ENCODE measurements at places on chromosomes 11 and 22.
A peak's percentile ranks its signal among the peaks of the same experiment; 100 is the strongest.

- DNase-seq: no peak
Observed at GRCh38 chr22:35517769-35518530, 22.7 kb upstream of the RASD2 start.

DNA sequence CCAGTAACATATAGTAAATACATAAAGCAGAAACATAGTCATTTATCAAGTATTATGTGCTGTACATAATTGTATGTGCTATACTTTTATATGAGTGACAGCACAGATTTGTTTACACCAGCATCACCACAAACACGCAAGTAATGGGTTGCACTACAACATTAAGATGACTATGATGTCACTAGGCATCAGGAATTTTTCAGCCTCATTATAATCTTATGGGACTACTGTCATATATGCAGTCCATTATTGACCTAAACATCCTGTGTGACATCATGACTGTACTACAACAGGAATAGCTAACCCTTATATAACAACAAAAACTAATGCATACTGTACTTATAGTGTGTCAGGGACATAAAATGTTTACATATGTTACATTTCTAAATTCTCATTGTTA is 50.2 kb upstream of the IZUMO1R start:
- DNase-seq: no peak

- DNase-seq: no peak
Observed at GRCh38 chr11:121417055-121417551, 35.0 kb upstream of the SORL1 start.

DNA sequence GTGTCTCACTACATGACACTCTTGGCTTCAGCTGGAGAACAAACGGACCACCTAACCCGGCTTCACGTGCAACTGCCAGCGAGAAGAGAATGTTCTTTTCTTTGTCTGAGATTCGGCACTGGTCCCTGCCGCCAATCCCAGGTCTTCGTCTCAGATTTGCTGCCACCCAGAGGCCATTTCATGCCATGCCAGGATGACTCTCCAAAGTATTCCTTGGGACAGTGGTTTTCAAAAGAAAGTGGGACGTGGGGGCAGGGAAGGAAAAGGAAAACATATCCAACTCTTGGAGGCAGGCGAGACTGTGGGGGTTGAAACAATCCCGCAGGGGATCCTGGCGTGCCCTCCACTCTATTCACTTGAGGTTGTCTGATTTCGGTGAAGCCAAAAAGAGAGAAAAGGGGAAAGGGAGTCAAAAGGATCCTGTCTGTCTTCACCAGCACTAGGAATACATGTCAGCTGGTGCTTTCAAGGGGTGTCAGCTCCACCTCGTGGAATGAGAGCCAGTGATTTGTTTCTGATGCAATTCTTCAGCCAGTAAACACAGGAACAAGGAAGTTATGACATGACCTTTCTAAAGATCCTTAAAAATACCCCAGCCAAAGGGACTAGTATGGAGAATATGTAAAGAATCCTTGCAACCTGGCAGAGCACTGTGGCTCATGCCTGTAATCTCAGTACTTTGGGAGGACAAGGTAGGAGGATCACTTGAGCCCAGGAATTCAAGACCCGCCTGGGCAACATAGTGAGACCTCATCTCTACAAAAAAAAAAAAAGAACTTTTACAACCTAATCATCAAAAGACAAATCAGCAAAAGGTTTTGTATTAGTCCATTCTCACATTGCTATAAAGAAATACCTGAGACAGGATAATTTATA is 41.0 kb upstream of the APLNR start:
- peak; percentile 47 for DNase-seq

DNA sequence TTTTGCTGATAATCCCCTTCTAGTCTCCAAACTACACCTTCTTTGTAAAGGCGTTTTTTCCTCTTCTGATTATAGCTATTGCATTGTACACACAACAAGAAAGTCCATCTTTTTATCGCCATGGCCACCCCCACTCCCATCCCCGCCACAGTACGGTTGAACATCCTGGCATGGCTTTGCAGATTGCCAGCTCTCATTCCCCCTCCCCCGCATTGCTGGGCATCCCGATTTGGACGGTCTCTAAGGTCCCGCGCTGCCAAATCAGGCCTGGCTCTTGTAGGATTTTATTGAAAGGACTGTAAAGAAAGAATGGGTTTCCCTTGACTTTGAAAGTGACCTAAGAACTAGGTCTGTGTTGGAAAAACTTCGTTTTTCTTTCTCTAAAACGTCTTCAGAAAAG is 916 bp upstream of the SLC6A5 start:
- no peak for DNase-seq

DNA sequence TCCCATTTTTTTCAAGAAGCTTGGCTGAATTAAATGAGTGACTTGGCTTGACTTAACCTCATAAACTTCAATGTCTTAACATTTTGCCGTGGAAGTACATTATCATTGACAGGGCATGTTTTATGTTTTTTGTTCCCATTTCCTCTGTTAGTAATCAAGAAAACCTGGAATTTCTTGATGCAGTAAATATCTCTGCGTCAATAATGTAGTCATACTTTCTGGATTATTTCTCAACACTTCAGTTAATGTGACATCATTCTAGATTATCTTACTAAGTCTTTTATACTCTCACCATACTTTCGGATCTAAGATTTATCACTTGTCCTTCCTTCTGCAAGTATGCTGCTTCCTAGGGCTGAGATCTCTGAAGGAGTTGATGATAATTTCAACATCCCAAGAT is 58.6 kb upstream of the PGR start:
- no peak for DNase-seq

DNA sequence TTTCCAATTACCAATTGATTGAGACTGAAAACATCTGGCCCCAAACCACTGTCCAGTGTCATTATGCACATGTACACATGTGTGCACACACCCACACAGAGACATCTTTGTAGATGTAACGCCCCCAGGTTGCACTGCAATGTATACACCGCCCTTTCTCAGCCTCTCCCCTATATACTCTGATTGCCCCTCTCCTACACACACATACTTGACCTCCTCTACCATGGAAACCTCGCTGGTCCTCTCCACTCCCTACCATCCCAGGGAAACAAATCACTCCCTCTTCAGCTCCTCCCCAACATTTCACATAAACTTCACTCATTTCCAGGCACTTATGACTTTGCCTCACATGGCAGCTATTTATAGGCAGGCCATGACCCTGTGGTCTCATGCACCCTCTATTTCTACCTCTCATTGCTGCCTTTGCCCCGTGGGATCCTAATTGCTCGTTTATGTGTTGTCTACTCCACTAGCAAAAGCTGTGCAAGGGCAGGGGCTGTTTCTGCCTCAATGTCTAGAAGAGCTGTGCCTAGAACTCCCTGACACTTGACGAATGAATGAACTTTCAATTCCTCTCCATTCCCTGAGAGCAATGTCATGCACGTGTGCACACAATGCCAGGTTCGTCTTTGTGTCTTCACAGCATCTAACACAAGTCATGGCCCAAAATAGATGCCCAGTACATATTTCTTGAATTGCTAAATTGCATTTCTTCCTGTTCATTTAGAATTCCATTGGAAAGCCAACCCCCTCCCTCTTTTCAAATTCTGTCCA is 10.0 kb upstream of the TMA7B start:
- DNase-seq: no peak

DNA sequence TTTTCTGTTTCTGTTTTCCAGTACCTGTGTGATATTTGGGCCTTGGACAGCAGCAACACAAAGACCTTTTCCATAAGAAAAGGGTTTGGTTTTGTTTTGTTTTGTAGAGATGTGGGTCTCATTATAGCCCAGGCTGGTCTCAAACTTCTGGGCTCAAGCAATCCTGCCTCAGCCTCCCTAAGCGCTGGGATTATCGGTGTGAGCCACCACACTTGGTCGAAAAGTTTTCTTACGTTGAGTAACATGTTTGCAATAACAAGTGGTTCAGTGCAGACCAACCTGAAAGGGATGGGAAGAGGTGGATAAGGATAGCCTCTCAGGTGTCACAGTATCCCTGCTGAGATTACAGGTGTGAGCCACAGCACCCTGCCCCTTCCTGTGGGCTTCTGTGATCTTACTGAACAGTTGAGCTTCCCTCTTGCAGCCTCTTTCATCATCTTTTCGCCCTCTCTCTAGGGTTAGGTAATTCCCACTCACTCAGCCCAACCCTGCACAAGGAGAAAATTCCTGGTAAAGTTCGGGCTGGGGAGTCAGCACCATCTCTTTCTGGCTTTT is 3.5 kb upstream of the MRPL48 start:
- DNase-seq: no peak

- no peak for DNase-seq
Observed at GRCh38 chr11:68682531-68682961, 1.8 kb upstream of the GAL start.

DNA sequence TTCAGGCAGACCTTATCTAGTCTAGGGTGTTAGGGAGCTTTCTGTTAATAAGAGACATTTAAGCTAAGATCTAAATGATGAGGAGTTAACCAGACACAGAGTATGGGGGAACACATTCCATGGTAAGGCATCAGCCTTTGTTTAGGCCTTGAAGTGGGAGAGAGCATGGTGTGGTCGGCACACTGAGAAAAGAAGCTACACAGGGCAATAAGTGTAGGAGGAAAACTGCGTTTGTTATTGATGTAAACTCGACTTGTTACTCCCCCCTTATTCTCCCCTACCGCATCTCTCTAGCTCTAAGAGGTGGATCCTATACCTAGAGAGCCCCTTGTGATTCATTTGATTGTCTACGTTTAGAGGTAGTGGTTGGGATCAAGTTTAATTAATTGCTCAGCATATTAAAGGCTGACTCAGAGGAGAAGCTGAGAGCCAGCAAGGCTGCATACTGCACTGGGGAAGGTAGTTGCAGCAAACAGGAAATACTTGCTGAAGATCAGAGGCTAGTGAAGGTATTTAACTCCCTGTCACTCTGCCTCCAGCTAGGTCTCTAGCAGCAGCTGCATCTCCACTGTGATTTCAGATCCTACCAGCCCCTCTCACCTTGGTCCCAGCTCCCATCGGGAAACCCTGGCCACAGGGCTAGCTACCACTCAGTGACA is 86.8 kb upstream of the TEAD1 start:
- DNase-seq: no peak

Data from GM19239 (cell line).